ENCODE measurements at places on chromosomes 1 and 21.

- no peak for DNase-seq
These were observed 148.9 kb upstream of the RUNX1 start for GRCh38 chr21:35197992-35198431.

GRCh38 chr1:112704391-112704933 is 2.5 kb downstream of the RHOC start:
- DNase-seq: no peak

DNA sequence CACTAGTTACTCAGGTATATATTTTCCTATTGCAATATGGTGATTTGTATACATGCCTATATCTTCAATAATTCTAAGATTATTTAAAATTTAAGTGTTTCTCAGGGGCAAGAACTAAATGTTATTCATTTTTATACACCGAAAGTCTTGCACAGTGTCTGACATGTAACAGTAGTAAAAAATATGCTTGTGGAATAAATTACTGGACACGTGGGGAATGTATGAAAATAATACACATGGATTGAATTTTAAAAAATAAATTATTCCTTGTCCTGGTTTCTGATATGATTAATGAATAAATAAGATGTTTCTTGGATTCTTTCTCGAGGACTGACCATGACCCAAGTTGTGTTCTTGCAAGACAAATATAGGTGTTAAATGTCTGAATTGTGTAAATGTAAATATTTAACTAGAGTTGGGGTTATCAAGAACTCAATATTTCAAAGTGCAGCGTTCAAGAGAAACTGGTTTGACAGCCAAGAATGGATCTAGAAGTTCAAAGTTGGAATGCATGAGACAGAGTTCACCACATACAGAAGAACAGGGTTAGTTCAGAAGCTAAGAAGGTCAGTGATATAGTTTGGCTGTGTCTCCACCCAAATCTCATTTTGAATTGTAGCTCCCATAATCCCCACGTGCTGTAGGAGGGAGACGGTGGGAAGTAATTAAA is 142.1 kb upstream of the SPAG17 start:
- no peak for DNase-seq

- DNase-seq: peak; percentile 26
These were observed at the start of gene KCNH1 for GRCh38 chr1:211133836-211134669. Gene KCNH1, minus strand, starts transcription at chr1:211134148. Its CDS starts 203 bp downstream, at chr1:211133945.
